C1 segment of cervical spinal cord (tissue), 14 donors: ENCODE measurements at places on chromosomes 12 and 14.

GRCh38 chr14:59155886-59156285 is 32.6 kb upstream of the DAAM1 start:
- no peak for DNase-seq

GRCh38 chr12:64500394-64500793 is 48.5 kb downstream of the TBK1 start:
- no peak for DNase-seq

GRCh38 chr14:99357151-99357915 is 85.3 kb upstream of the BCL11B start:
- no peak for DNase-seq

- DNase-seq, result no peak
These were observed 90.8 kb upstream of the NPAS3 start for GRCh38 chr14:32847867-32848266.

GRCh38 chr12:90280033-90280432 is 571.4 kb upstream of the ATP2B1 start:
- no peak for DNase-seq

DNA sequence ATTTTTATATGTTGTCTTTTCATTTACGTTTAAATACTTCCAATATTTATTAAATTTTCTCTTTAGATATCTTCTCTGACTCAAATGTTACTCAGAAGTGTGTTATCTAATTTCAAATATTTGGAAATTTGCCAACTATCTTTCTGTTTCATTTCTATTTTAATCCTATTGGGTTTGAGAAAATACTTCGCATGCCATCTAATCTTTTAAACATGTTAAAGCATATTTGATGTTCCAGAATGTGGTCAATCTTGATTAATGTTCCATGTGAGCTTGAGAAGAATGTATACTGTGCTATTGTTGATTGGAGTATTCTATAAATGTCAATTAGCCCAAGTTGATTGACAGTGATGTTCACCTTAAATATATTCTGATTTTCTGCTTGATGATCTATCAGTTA is 11.9 kb upstream of the DCN start:
- DNase-seq, result no peak

DNA sequence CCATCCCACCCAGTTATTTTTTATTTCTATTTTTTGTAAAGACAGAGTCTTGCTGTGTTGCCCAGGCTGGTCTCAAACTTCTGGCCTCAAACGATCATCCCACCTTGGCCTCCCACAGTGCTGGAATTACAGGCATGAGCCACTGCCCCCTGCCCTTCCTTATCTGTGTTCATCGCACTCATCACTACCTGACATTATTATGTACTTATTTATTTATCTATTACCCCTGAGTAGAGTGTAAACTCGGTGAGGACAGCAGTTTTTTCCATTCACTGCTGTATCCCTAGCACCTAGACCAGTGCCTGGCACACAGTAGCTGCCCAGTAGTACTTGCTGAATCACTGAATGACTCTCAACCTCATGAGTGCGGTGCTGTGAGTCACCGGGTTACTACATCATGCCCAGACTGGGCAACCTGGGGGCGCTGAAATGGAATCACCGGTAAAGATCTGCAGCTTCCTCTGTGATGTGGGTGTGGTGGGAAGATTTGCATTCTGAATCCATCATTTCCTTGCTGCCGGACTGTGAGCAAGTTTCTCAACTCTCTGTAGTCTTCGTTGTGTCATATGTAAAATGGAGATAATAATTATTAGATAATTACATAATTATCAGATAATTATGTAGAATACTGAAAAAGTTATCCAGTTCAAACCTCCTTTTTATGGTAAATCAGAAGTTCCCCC is 81.9 kb upstream of the USP44 start:
- DNase-seq, result no peak

DNA sequence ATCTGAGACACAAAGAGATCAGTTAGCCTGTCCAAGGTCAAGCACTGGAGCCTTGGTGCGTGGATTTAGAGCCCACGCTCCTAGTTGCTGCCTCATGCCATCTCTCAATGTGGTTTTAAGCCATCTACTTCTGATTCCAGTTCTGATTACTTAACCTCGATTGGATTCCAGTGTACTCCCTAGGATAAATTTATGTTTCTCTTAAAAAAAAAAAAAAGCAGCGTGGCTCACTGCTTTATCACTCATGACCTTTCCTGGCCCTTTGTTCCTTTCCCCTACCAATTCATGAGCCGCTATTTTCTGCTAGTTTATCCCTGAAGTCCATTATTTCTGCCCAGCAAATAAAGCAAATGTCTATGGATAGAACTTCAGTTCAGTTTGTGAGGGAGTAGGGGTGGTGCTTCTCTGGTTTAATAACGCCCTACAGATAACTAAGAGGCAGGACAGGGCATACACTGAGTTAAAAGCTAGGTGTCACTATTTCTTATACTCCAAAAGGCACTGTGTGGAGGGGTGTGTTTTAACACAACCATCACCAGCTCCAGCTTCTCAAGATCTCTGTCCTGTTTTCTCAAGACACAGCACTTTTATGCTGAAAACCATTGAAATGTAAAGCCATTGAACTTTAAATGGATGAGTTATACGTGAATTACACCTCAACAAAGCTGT is 9.8 kb upstream of the PARP11 start:
- no peak for DNase-seq

- DNase-seq, result no peak
These were observed 4.5 kb downstream of the SLC11A2 start for GRCh38 chr12:51021694-51022093.

- DNase-seq, result no peak
These were observed 5.5 kb upstream of the ATN1 start for GRCh38 chr12:6921996-6922946.

- DNase-seq, result no peak
These were observed 251.9 kb upstream of the ATXN7L3B start for GRCh38 chr12:74285773-74286172.
